OCI-M1 (cell line): ENCODE measurements at places on chromosomes 3 and 15.
A peak's percentile ranks its signal among the peaks of the same experiment; 100 is the strongest.

DNA sequence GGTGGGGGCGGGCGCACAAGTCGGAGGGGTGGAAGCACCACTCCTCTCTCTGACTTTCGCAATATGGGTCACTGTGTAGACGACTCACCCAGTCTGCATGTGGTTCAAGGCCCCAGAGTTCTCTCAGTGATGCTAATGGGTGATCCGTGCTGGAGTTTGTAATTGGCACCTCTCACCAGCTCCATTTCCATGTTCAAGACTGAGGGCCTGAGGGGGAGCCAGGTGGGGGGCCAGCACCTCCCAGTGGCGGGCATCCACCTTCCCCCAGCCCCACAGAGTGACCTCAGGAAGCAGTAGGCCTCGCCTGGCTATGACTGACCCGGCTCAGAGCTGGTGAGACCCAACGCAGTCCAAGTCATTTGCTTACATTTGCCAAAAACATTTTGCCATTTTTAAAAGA, 230.0 kb upstream of the ST8SIA2 start:
- DNase-seq = no peak

DNA sequence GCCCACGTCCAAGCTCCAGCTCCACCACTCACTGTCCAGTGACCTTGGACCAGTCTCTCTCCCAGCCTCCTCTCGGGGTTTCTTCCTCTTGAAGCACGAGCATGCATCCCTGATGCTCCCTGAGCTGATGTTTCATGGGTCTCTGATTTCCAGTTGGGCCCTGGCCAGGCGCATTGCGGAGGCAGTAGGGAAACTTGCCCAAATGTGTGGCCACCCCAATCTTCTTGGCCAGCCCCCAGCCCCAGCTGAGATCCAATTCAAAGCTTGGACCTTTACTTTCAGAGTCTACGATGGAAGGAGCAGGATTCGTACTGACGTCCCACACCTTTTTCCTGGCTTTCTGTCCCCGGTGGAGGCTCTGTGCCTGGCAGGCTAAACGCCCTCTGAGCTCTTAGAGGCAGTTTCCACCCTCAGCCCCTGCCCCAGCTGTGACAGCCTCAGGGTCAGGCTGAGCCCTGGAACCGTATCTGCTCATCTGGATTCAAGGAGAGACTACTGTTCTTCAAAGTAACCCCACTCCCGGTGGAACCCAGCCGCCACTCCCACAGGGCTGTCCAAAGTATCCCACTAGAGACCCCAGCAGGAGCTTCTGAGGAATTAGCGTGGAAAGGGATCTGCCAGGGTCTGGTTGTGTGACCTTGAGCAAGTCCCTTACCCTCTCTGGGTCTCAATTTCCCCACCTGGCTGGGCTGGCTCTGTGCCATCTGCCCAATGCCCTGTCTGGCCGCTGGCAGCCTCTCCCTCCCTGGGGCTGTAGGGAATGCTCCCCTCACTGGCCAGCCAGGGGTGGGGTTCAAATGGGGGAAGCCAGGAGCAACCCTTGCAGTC, 37.4 kb downstream of the CPN2 start:
- peak; percentile 9 for DNase-seq

DNA sequence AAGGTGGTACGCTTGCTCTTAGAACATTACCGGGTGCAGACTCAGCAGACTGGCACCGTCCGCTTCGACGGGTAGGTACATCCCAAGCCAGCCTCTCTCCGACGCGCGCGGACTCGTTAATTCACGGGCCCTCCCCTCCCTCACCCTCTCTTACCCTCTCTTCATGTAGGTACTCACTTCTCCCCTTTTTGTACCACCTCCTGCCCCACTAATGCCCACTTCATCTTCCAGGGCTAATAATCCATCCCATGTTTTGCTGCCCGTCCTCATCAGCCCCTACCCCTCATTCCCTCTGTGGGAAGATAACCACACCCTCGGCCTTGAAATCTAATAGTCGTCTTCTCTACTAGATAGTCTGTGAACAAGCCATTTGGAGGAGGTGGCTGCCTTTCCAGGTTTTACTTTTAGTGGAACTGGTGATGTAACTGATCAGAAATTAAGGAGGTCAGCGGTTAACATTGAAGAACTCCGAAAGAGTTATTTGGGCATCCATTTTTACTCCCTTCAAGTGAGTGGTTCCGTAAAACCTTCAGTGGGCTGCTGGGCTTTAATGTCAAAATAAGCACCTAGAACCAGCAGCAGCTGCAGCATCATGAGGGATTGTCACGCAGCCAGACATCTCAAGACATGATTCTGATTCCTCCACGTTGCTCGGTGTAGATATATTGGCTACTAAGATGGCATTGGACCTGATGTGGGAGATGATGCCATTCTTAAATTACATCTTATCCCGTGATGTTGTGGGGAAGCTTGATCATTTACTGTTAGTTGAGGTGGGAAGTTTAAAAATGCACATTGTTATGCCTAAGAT, 1.3 kb downstream of the FEM1B start:
- peak; percentile 77 for DNase-seq

GRCh38 chr15:58574631-58575030, 142.8 kb downstream of the LIPC start:
- no peak for DNase-seq

GRCh38 chr3:134709076-134709475, 58.3 kb upstream of the KY start:
- DNase-seq = no peak

- no peak for DNase-seq
These were observed 24.5 kb upstream of the IDH2 start for GRCh38 chr15:90126596-90127435.

DNA sequence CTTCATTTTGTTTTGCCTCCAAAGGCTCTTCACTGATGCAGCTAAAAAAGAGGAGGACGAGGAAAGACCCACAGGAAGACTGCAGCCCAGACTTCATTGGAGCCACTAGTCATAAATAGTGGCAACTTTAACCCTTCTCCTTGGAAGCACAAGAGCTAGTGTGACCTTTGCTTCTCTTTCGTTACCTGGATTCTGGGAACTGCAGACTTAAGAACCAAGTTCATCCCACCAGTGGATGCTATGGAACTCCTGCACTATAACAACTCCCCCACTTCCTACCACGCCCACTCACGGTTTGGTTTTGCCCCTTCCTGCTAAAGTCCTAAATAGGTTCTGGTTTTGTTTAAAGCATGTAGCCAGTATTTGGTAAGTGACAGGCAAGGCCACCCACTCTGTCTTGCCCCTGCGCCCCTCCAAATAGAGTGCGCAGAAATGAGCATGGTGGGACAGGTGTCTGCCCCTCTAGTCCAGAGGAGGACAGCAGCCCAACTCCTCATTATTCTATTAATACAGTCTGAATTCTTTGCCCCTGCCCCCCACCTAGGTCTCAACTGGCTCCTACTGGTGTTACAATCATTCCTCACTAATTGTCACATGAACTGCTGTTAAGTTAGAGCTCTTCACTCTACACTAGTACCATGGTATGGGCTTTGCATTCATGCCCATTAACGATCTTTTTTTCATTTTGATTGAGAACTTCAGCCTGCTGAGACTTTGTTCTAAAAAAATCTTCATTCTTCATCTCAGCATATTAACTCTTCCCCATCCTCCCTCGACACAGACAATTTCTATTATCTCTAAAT, 504.6 kb downstream of the FOXP1 start:
- DNase-seq = no peak

DNA sequence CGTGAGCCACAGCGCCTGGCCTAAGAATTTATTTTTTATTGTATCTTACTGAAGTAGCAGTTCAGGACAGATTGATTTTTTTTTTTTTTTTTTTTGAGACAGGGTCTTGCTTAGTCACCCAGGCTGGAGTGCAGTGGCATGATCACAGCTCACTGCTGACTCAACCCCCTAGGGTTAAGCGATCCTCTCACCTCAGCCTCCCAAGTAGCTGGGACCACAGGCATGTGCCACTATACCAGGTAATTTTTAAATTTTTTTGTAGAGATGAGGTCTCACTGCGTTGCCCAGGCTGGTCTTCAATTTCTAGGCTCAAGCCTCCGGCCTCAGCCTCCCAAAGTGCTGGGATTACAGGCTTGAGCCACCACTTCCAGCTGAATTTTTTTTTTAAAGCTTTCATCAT, 99.8 kb upstream of the HERC1 start:
- no peak for DNase-seq

- DNase-seq = peak; percentile 37
These were observed 38.6 kb downstream of the EPHA3 start for GRCh38 chr3:89145995-89146394.

DNA sequence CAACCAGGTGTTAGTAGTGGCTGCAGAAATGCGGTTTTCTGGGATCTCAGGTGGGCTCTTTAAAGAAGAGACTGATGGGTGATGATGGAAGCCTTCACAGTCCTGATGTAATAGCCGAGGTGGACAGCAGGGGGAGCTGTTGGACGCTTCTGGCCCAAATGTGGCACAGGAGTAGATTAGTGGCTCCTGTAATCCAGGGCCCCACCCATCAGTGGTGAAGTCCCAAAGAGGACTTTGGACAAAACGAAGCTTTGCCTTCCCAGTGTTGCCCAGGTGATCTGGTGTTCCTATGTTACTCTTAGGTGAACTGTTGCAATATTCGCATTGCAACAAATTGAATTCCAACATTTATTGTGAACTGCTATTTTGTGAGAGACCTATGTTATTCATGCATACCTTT, 31.8 kb upstream of the MYZAP start:
- peak; percentile 83 for DNase-seq

GRCh38 chr3:132804498-132804897, 82.3 kb upstream of the NPHP3 start:
- no peak for DNase-seq

DNA sequence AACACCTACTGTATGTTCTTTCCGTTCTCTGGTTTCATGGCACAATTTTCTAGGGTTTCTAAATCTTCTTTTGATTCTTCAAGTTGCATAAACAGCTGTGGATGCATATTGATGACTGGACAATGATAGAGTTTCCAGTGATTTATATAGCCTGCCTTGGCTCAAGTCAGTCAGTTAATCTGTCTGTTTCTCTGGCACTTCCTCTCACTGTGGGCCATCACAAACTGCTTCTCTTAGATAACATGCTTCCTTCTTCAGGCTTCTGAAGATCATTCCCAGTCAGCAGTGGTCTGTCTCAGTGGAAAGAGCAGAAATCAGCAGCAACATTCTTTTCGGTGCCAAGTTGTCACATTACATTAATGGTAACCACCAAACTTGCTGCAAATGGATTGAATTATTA, 207.2 kb downstream of the RYR3 start:
- peak; percentile 84 for DNase-seq

DNA sequence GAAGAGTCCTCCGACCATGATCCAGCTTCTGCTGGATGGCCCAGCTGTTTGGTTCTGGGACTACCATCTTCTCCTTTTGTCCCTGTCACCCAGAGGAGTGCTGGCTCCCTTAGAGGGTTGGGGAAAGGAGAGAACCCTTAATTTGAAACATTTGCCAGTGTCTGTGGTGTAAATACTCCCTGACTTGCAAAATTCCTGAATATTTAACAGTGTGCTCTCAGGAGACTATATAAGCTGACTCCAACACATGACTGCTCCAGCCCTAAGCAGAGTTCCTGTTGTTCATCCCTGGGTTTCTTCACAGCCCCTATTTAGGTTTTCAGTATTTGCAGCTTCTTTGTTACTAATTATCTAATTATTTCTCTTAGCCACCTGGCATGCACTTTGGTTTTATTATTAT, 133.1 kb downstream of the CPNE4 start:
- DNase-seq = no peak

DNA sequence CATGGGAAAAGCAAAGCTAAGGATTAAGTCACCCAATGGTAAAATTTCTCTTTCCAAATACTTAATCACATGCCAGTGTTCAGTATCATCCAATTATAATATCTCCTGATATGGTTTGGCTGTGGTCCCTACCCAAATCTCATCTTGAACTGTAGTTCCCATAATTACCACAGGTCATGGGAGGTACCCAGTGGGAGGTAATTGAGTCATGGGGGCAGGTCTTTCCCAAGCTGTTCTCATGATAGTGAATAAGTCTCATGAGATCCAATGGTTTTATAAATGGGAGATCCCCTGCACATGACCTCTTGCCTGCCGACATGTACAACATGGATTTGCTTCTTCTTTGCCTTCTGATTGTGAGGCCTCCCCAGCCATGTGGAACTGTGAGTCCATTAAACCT, 26.1 kb upstream of the NMB start:
- DNase-seq = peak; percentile 17

GRCh38 chr3:49098429-49098828, 4.6 kb upstream of the QRICH1 start:
- DNase-seq = peak; percentile 21

DNA sequence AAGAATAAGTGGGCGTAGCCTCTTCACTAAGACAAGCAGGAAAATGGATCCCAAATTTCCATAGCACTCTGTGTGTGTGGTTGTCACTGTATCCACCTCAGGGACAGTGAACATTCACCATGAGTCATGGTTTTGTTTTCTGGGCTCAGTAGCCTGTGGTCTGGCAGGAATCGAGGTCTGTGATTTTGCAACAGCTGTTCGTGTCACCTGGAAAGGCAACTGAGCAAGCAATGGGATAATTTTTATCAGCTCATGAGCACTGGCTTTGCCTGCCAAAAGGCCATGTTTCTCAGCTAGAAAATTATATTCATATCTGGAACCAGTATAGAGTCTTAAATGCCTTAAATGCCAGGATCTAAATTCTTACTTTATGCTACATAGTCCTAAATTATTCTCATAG, 60.9 kb downstream of the STRIT1 start:
- DNase-seq = peak; percentile 7

DNA sequence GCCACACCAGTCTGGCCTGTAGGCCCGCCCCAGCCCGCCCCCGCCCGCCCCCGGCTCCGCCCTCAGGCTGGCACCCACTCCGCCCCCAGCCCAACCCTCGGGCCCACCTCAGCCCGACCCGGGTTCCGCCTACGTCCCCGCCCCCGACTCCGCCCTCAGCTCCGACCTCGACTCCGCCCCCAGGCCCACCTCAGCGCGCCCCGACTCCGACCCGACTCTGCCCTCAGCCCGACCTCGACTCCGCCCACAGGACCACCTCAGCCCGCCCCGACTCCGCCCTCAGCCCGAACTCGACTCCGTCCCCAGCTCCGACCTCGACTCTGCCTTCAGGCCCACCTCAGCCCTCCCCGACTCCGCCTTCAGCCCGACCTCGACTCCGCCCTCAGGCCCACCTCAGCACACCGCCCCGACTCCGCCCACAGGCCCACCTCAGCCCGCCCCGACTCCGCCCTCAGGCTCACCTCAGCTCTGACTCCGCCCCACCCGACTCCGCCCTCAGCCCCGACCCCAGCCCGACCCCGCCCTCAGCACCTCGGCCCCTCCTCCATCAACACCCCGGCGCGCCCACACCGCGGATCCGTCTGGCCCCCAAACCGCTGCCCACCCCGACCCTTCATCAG, at the start of gene RAB43:
Gene RAB43 (minus strand): TSS at position 13 of the 620 bp plus-strand sequence. CDS start 315 bp downstream, outside the sequence.
- DNase-seq = peak; percentile 77

- DNase-seq = peak; percentile 33
These were observed 723 bp upstream of the DRD3 start for GRCh38 chr3:114179575-114179974.

DNA sequence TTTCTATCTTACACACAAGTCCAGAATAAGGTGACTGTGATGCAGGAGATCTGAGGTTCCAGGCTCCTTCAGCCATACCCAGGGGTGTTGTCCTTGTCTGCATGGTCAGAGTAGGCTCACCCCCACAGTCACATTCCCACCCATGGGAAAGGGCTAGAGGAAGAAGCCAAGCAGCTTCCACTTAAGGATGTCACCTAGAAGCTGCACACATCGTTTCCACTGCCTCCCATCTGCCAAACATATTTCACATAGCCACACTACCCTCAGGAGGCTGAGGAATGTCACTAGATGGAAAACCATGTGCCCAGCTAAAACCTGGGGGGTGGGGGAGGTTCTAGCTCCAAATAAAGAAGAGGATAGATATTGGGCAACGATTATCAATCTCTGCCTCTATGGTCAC, 58.1 kb downstream of the TMEM39A start:
- DNase-seq = no peak
